ENCODE measurements at places on chromosomes 11 and 22.

GRCh38 chr11:127632976-127633680, 632.6 kb upstream of the KIRREL3 start:
- DNase-seq, result no peak

DNA sequence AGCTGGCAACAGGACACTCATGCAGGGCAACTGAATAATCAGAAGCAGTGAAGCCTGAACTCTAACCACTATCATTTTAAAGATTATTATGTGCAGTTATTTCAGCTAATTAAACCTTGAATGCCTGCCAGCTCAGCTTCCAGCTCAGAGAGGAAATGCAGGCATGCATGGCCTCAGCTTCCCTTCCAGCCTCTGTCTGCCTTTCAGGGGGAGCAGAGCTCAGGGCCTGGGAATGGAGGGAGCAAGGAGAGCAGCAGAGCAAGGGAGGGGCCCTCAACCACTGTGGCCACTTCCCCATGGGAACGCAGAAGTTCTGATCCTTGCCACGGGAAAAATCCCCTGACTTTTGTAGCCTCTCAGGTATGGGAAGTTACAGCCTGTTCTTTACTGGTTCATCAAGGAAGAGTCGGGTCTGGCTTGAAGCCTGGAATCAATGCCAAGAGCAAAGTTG, 32.5 kb upstream of the APLNR start:
- no peak for DNase-seq

GRCh38 chr11:75233754-75234172, 6.8 kb upstream of the TPBGL start:
- DNase-seq, result no peak

- DNase-seq, result no peak
Observed at GRCh38 chr11:30345644-30346043, 22.7 kb downstream of the ARL14EP start.

GRCh38 chr22:45742866-45743450, 71.3 kb downstream of the ATXN10 start:
- DNase-seq, result no peak

DNA sequence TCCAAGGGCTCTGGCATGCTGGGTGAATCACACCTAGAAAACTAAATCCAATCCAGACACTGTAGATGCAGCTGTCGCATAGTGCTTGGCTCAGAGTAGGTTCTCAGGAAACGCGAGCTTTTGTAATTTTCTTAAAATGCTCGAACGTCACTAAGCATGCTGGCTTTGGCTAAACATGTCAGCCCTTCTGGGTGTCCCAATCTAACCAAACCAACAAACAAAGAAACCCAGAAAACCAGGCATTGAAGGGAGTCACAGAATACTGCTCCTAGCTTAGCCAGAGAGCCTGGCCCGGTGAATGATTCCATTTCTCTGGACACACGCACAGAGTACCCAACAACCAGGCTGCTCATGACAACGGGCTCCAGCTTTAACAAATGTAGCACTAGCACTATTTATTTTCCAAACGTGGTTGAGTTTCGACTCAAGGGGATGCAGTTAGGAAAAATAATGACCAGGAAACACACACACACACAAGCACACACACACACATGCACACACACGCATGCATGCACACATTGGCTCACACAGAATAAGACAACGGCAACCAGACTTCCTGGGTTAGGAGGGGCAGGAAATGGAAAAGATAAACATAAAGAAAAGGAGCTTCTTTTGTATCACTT, 492.6 kb downstream of the MIAT start:
- no peak for DNase-seq

DNA sequence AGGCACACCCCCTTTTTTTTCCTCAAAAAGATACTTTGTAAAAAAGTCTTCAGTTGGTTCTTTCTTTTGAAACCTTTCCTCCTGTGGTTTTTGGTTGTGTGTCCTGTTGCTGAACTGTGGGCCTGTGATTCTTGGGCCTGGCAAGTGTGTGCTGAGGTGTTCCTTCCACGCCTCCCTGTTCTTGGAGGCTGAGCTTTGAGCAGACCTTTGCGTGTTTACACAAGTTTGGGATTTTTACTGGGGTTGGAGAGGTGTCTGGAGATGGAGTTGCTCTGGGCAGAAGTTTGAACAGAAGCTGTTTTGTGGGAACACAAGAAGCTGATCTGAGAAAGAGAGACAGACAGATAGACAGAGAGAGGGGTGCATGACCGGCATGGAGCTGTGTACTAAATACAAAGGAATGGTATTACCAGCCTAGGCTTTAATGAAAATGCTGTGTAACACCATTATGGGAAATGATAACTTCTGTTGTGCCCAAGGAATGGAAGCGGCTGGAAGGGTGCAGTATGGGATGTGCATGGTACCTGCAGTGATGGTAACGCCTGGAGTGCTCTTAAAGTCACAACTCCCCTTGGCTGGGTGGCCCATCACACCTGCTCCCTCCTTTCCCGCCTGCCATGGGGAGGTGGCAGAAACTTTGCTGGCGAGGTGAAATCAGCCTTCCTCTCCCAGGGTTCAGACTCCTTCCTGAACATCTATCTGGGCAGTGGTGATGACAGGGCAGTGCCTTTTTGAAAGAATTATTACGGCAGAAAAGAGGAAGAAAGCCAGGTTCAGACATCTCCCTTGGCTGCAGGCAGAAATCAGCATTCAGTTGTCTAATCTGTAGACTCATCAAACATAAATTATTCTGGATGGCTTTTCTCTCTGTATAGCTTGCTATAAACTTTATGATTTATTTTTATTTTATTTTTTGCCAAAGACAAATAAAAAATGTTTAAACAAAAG, 70.4 kb downstream of the LDLRAD3 start:
- no peak for DNase-seq

DNA sequence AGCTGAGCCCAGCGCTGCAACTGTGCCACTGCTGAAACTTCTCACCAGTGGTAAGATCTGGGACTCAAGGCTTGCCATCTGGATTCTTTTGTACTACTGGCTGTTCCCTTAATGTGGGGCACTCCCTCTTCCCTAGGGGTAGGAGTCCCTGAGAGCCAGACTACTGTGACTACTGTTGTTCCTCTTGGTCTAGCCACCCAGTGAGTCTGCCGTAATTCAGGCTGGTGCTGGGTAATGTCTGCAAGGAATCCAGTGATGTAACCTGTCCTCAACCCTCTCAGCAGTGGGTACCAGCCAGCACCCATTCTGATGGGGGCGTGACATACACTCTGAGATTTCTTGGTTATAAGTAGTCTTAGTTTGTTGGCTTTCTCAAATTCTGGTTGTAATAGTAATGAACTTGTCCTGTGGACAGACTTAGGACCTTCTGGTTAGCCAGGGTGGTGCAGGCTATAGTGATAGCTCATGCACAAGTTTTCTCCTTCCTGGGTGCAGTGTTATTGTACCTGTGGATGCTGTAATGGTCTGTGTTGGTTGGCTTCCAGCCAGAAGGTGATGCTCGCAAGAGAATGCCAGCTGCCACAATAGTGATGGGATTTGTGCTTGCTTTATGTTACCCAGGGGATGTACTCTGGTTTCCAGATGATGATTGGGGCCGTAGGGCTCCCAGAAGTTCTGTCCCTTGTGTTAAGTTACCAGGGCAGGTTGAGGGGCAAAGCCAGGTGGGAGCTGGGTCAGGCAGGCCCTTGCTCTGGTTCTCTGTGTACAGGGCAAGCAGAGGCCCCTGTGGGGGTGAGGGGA, 65.5 kb downstream of the ARHGAP42 start:
- DNase-seq, result no peak

DNA sequence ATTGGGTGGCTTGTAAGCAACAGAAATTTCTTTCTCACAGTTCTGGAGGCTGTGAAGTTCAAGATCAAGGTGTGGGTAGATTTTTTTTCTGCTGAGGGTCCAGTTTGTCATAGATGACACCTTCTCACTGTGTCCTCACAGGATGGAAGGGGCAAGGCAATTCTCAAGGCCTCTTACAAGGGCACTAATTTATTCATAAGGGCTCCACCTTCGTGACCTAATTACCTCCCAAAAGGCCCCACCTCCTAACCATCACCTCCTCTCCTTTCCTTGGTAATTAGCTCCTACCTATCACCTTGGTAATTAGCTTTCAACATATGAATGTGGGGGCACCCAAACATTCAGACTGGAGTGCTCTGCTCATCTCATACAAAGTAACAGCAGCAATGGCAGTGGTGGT, 92.3 kb upstream of the CD44 start:
- no peak for DNase-seq

GRCh38 chr11:130370845-130371590, 56.3 kb upstream of the ZBTB44 start:
- no peak for DNase-seq

GRCh38 chr22:42949159-42949558, 65.8 kb downstream of the PACSIN2 start:
- DNase-seq, result no peak

DNA sequence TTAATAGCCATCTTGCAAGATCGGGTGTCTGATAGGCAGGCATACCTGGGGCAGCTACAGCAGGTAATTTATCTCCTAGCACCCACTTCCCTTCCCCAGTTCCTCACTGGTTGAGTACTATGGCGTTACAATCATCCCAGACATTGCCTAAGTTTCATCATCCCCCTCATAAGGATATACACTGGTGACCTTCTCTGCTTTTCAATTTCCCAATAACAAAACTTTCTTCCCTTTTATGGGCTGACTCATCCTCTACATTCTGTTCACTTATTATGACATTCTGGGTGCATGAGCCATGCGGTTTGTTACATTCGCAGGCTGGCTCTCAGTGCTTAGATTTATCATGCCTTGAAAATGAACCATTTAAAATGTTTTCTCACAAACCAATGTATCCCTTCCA, 5.0 kb upstream of the MRPL11 start:
- DNase-seq, result no peak

DNA sequence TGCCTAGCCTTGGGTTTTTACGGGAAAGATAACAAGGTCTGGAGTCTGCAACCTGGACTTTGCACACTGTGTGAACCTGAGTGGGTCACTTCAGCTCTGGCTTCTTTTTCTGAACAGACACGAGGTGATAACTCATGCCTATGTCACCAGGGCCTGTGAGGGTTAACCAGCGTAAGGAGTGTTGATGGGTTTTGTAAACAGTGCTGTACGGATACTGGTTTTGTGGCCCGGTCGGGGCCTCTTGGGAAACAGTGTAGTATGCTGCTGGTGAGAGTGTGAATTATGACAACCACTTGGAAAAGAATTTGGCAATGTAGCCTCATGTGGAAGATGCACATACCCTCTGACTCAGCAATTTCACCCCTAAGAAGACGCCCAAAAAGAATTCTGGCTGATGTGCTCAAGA, 266.8 kb downstream of the MN1 start:
- no peak for DNase-seq

- no peak for DNase-seq
Observed at GRCh38 chr22:25153961-25154666, 45.5 kb upstream of the CRYBB3 start.

DNA sequence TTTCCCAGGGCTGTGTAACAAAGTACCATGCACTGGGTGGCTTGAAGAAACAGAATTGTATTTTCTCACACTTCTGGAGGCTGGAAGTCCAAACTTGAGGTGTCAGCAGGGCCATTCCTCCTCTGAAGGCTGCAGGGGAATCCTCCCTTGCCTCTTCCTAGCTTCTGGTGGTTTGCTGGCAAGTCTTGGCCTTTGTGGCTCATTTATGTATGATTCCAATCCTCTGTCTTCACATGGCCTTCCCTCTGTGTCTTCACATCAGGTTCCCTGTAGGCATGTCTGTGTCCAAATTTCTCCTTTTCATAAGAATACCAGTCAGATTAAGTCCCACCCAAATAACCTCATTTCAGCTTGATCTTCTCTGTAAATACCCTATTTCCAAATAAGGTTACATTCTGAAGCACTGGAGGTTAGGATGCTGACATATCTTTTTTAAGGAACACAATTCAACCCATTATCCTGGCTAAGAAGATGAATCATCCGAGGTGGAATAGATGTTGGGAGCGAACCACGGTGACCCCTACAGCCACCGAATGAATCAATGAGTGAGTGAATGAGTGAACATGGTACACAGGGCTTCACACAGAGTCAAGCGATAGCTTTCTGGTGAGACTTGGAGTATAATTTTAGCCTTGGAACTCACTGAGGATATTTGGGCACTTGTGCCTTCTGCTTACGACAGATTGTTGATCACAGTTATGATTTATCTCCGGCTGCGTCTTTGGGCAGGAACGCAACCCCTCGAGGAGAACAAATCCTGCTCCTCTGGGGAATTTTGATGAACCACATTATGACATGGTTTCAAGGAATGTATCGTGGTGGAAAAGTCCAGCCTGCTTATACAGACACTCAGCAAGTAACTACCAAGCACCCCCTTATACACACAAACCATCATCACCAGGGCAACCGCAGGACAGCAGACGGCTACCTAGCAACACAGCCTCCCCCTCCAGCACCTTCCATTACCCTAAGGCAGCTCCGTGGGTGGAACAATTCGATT, 34.3 kb upstream of the MICAL2 start:
- DNase-seq, result no peak

GRCh38 chr11:57498540-57498939, 17.0 kb downstream of the SLC43A1 start:
- DNase-seq, result no peak
